Mesothelial cell of epicardium (in vitro differentiated cells): ENCODE measurements at places on chromosomes 6 and 20. TPM values are rescaled to one million over a fixed set of nuclear protein-coding genes. Genes with fewer than 3 reads are reported as not detected.

DNA sequence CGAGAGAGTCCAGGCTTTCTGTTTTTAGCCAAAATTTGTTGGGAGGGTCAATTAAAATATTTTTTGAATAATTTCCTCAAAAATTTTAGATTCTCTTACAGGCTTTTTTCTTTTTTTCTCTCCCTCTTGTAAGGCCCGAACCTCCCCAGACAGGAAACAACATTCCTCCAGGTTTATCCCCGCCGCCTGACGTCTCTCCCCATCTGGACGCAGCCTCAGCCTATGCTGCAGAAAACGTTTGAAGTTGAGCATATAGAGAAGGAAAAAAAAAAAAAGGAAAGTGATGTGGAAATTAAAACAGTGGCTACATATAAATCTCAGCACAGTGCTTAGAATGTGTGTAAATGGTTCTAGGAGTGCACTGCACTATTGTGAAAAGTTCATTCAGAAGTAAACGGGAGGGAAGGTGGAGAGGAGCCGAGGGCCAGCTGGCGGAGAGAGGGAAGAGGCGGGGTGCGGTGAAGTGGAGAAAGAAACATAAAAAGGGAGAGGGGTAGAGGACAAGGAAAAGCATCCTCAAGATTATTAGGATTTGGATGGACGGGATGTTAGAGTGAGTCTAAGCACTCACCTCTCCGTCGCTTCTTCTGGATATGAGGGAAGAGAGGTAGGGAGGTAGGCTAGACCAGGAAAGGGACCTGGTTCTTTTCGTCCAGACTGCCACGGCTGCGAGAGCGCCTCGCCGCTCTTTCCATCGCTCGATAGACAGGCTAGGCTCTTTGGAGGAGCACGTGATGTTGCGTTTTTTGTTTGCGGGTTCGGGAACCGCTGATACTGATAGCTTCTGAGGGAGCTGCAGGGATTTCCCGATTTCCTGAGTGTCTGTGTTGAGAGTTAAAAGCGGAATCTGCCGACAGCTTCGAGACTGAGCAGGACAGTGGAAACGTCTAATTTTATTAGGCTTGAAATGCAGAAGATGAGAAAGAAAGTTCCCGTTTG lies 98.7 kb downstream of the TRIM27 start:
- peak overlapping the region; percentile 31 for H3K4me3 ChIP-seq
- peaks cover 12% of the 10 kb centered on the region for H3K4me1 ChIP-seq
- DNase-seq: no peak
- no peaks in the 10 kb centered on the region for H3K36me3 ChIP-seq
- H3K27me3 ChIP-seq: peaks cover 91% of the 10 kb centered on the region
- H3K27ac ChIP-seq: no peak overlapping the region

- H3K27ac ChIP-seq: no peak overlapping the region
- H3K4me3 ChIP-seq: no peak overlapping the region
- H3K27me3 ChIP-seq: no peaks in the 10 kb centered on the region
- peaks cover 39% of the 10 kb centered on the region for H3K36me3 ChIP-seq
Observed at GRCh38 chr6:18249271-18249670, 15.1 kb downstream of the DEK start.

- no peak overlapping the region for H3K27ac ChIP-seq
- peak; percentile 49 for DNase-seq
- no peak overlapping the region for H3K4me3 ChIP-seq
- no peaks in the 10 kb centered on the region for H3K36me3 ChIP-seq
- H3K4me1 ChIP-seq: peaks cover 5% of the 10 kb centered on the region
- H3K27me3 ChIP-seq: peaks cover 55% of the 10 kb centered on the region
Observed at GRCh38 chr20:4592316-4593148, 129.2 kb upstream of the PRND start.

DNA sequence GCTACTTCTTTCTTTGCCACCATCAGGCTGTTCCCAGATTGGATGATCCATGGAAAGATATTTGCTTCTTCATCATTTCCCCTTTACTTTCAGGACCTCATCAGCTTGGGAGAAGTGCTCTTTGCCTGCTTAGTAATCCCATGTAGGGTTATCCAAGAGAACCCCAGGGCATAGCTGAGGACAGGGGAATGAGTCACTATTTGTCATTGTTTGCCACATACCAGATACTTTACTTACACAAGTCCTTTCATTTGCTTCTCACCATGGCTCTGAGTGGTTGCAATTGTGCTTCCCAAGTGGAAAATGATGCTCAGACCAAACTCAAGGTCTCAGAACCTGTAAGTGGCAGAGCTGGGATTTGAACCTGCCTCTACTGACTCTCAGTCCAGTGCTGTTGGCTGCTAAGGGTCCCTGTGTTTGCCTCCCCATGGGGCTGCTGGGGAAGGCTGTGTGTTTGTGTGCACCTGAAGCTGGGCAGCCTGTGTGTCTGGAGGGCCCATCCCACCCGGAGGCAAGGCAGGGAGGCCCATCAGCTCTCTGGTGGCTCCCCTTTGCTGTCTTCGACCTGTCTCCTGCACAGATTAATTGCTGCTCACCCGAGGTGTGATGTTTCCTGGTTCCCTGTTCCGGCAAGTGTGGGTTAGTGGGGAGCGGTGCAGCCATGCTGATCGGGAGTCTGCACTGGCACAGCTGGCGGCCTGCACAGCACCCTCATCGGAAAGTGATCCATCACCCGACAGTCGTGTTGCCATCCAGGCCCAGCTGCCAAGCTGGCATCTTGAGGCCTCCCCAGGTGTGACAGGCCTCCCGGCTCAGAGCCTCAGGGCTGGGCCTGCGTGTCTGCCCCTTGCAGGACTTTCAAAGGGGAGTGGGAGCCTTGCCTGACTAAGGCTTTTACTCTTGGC lies 228.8 kb downstream of the DHX35 start:
- no peaks in the 10 kb centered on the region for H3K4me1 ChIP-seq
- DNase-seq: no peak
- H3K4me3 ChIP-seq: no peak overlapping the region
- peaks cover 31% of the 10 kb centered on the region for H3K27me3 ChIP-seq
- H3K36me3 ChIP-seq: no peaks in the 10 kb centered on the region

- H3K27me3 ChIP-seq: peaks cover 7% of the 10 kb centered on the region
- no peak overlapping the region for H3K4me3 ChIP-seq
- no peaks in the 10 kb centered on the region for H3K36me3 ChIP-seq
- peaks cover 17% of the 10 kb centered on the region for H3K4me1 ChIP-seq
Observed at GRCh38 chr6:44727651-44728630, 340.4 kb downstream of the CDC5L start.

DNA sequence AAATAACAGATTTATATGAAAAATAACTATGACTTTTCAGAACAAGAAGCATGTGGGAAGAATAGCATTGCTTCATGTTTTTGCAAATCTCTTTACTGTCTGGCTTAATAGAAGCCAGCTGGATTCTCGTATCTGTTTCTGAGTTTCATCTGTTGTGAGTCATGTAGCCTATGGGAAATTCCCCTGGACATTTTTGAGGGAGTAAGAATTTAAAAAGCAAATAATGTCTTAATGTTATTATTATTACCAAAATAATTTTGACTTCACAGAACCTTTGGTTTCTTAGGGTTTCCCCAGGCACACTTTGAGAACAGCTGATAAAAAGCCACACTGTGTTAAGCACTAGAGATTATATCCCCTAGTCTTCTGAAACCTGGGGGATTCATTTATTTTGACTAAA lies 75.8 kb downstream of the SYCP2L start:
- no peaks in the 10 kb centered on the region for H3K27me3 ChIP-seq
- DNase-seq: no peak
- peaks cover 3% of the 10 kb centered on the region for H3K4me1 ChIP-seq

DNA sequence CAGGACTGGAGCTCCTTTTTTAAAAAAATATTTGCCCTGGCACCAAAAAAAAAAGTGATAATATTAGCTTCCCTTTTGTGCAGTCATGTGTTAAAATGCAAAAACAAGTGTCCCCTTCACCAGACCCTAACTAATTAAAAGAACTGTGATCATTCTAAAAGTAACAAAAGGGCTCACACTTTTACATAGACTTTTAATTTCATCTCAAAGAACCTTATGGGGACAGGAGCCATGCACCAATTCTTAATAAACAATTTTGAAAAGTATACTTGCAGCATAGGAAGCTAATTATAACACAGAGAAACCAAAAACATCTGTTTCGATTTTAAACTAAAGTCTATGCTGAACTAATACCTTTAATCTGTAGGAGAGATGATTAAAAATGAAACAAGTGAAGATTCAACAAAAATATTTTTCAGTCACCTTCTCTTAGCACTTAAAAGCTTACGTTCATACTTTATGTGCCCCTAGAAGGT lies 17.3 kb downstream of the STX7 start:
- peaks cover 13% of the 10 kb centered on the region for H3K4me1 ChIP-seq
- DNase-seq: no peak
- H3K27ac ChIP-seq: peak overlapping the region; percentile 13
- no peaks in the 10 kb centered on the region for H3K27me3 ChIP-seq
- no peak overlapping the region for H3K4me3 ChIP-seq

DNA sequence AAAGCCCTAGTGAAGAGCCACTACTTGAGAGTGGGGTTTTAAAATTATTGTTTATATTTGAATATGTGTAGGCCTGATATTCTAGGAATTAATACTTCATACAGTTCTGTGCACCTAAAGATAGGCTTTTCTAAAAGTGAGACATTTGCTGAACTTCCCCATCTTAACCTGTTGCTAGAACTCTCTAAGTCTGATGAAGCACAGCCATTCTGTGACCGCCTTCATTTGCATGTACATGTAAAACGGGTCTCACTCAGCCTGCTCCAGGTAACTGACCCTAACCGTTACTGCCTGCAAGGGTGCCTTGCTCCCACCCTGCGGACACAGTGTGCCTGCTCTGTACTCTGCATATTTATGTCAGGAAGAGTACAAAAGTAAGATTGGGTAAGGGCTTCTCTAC lies 44.3 kb upstream of the IRF4 start:
- no peaks in the 10 kb centered on the region for H3K4me1 ChIP-seq
- no peak overlapping the region for H3K4me3 ChIP-seq
- no peak overlapping the region for H3K27ac ChIP-seq
- no peaks in the 10 kb centered on the region for H3K27me3 ChIP-seq
- no peak for DNase-seq

DNA sequence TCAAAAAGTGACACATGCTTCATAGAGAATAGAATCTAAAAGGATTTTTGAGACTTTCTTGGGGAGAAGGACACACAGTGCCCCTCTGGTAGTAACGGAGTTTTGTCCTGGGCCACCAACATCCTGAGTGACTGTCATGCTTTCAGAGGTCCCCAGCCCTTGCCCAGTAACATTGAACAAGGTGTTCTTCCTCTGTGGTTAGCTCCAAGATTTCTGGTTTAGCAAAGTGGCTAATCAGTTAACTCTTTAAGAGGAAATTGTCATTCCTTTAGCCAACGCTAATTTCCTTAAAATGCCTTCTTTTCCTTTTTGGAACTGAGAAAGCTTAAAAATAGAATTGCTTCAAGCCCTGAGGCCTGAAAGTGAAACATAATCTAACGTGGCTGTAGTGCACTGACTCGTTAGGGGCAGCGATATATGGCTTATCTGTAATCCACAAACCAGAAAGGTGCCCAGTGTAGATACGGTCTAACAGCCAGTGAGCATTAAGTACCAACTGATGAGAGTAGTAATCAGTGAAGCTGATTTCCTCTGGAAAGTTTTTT lies 7.8 kb downstream of the E2F3 start:
- H3K4me3 ChIP-seq: no peak overlapping the region
- no peaks in the 10 kb centered on the region for H3K27me3 ChIP-seq
- H3K27ac ChIP-seq: no peak overlapping the region
- no peak for DNase-seq

- DNase-seq: no peak
- no peak overlapping the region for H3K4me3 ChIP-seq
- H3K27ac ChIP-seq: no peak overlapping the region
- H3K4me1 ChIP-seq: no peaks in the 10 kb centered on the region
- H3K36me3 ChIP-seq: peaks cover 62% of the 10 kb centered on the region
Observed at GRCh38 chr6:144528743-144529425, 243.7 kb downstream of the UTRN start.

GRCh38 chr6:37483917-37484785 lies 15.5 kb downstream of the CCDC167 start:
- peaks cover 4% of the 10 kb centered on the region for H3K36me3 ChIP-seq
- no peaks in the 10 kb centered on the region for H3K4me1 ChIP-seq
- DNase-seq: peak; percentile 53
- no peaks in the 10 kb centered on the region for H3K27me3 ChIP-seq
- H3K4me3 ChIP-seq: no peak overlapping the region
- H3K27ac ChIP-seq: no peak overlapping the region

DNA sequence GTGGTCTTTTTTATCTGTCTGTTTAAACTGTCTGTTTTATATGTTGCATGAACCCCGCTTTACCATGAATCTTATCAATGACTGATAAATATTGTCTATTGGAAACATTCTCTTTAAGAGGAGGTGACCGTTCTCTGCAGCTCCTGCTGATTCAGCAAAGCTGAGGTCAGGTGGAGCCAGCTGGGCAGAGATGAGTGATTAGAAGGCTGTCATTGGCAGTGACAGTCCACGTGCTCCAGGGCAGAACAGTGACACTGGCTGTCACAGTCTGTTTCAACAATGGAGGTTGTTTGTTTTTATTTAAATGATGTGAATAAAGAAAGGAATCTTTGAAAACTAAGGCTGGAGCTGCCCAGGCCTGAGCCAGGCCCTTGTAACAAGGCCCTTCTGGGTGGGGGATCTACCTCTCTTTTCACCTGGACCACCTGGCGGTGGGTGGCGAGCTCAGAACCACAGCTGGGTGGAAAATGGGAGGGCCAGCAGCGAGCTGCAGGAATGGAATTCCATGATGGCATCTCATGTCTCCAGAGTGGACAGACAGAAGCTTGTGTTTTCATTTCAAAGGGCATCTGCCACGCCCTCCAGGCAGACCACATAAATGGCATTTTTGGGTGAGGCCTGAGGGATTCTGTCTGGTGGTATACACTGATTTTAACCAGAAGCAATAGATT lies 12.6 kb downstream of the SYNJ2 start:
- peaks cover 66% of the 10 kb centered on the region for H3K4me1 ChIP-seq
- DNase-seq: no peak
- H3K36me3 ChIP-seq: peaks cover 9% of the 10 kb centered on the region
- peak overlapping the region; percentile 67 for H3K27ac ChIP-seq
- H3K4me3 ChIP-seq: no peak overlapping the region

DNA sequence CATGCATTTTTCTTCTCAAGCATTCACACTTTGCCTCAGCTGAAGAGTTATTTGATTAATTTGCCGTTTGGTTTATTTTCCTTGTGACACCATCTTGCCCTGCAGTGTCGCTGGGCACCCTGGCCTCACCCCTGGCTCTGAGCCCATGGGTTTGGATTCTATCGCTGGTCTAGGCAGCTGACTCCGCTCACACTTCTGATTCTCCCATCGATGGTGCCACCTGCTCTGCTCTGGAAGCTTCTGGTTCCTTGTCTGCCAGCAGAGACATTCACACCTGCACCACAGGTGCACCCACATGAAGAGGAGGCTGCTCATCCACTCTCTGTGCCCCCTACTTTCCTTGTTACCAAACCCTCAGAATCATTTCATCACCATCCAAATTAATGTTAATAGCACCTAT lies 291.6 kb upstream of the CDH4 start:
- H3K4me3 ChIP-seq: no peak overlapping the region
- H3K27me3 ChIP-seq: peaks cover 3% of the 10 kb centered on the region

The TMC2 gene
- 0.07 to 0.11 TPM (median 0.09 TPM) in 3 replicates for total RNA-seq

The OR2H2 gene
- total RNA-seq: not detected in 3 replicates

The DLL1 gene
- total RNA-seq: 2.6 to 4.8 TPM (median 3.6 TPM) in 3 replicates

The RBPJL gene
- not detected in 3 replicates for total RNA-seq

The MUCL3 gene
- not detected in 3 replicates for total RNA-seq

The ESR1 gene
- total RNA-seq: not detected in 3 replicates
